ENCODE measurements at places on chromosomes 2 and 18.

DNA sequence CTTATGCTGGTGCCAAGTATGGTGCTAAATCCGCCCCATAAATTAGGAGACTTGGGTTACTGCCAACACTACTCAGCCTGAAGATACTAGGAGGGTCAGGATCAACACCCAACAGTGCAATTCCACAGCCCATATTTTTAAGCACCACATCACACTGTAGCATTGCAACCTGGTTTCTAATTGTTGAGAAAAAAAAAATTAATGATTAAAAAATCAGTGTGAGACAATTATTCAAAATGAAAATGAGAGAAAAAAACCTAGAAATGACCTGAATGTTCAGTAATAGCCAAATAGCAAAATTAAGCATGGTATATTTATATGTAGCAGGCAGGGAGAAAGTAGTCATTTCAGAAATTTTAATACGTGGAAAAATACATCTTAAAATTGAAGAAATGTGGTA, 29.2 kb upstream of the HNRNPLL start:
- no peak for DNase-seq

GRCh38 chr18:62881509-62882016, 166.2 kb downstream of the PHLPP1 start:
- no peak for DNase-seq

DNA sequence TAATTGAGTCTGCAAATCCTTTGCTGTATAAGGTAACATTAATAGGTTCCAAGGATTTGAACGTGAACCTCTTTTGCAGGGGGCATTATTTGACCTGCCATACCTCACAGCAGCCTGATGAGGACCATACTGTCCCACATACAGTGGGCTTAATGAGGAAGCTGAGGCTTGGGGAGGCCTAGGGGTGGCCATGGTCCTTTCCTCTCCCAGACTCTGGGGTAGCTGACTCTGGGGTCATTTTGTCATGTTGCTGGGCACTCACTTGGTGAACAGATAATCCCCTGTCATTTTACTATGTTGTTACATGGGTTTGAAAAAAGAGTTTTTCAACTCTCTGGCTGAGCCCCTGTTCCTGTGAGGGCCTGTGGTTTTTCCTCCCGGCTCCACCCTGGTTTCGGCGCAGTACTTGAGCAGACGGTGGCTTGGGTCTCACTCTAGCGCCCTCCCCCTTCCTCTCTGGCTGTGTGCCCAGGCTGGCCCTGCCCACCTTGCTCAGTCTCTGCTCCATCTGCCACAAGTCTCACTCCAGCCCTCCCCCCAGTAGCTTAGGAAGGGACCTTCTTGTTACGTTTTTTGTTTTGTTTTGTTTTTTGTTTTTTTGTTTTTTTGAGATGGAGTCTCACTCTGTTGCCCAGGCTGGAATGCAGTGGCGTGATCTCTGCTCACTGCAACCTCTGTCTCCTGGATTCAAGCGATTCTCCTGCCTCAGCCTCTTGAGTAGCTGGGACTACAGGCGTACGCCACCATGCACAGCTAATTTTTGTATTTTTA, 21.0 kb downstream of the INPP4A start:
- DNase-seq: peak; percentile 60

- no peak for DNase-seq
Observed at GRCh38 chr2:201964631-201965206, 68.9 kb upstream of the FZD7 start.

- DNase-seq: no peak
Observed at GRCh38 chr18:70462078-70462439, 173.2 kb downstream of the SOCS6 start.

GRCh38 chr2:211745295-211746097, 793.1 kb downstream of the ERBB4 start:
- peak; percentile 50 for DNase-seq

- no peak for DNase-seq
Observed at GRCh38 chr18:44895176-44895798, 214.6 kb downstream of the SETBP1 start.

GRCh38 chr2:214130114-214130513, 280.7 kb upstream of the VWC2L start:
- no peak for DNase-seq

GRCh38 chr2:7119132-7119835, 202.1 kb downstream of the RNF144A start:
- DNase-seq: no peak

GRCh38 chr2:97764559-97765263, 51.3 kb downstream of the ZAP70 start:
- no peak for DNase-seq

GRCh38 chr18:21053127-21053526, 58.5 kb downstream of the ROCK1 start:
- DNase-seq: no peak

- no peak for DNase-seq
Observed at GRCh38 chr2:128157644-128158043, 66.6 kb downstream of the UGGT1 start.

GRCh38 chr2:121286506-121286905, 1.5 kb upstream of the TFCP2L1 start:
- no peak for DNase-seq

- no peak for DNase-seq
Observed at GRCh38 chr2:83757329-83757728, 701.8 kb downstream of the SUCLG1 start.

DNA sequence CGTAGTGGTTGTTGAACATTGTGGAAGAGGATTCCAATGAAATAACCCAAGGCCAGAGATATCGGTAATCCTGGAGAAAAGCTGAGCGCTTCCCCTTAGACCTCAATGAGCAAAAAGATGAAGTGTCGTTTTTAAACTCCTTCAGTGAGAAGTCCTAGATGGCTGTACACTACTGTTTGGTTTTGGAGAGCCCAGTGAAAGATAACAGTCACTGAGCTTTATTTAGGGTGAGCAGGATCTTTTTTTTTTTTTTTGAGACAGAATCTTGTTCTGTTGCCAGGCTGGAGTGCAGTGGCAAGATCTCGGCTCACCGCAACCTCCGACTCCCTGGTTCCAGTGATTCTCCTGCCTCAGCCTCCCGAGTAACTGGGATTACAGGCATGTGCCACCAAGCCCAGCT, 24.2 kb downstream of the LRRC30 start:
- DNase-seq: no peak

- no peak for DNase-seq
Observed at GRCh38 chr18:43830303-43830702, 553.0 kb upstream of the SYT4 start.

DNA sequence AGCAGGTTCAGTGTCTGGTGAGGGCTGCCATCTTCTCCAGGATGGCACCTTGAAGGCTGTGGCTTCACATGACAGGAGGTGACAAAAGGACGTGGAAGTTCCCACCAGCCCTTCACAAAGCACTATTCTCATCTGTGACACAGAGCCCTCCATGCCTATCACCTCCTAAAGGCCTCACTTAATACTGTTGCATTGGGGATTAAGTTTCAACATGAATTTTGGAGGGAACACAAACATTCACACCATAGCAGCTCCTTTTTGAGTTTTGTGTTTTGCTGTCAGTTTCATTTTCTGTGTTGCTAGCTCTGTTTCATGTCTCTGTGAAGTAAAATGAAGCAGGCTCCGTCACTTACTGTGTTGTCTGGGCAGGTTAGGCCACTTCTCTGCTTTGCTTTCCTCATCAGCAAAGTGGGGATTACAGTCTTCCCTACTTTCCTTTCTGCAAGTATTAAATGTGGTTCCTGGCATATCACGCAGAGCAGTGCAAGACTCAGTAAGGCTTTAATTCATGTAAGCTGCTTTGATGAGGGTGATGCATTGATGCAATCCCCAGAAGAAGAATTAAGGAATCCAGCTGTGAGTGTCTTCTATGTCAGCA, 31.6 kb downstream of the LIMS1 start:
- DNase-seq: no peak

GRCh38 chr2:232971744-232972143, 41.3 kb downstream of the NGEF start:
- DNase-seq: no peak

- DNase-seq: no peak
Observed at GRCh38 chr18:69580107-69580506, 179.4 kb downstream of the DOK6 start.

GRCh38 chr2:238574490-238575271, 148.0 kb downstream of the ASB1 start:
- DNase-seq: no peak

- DNase-seq: no peak
Observed at GRCh38 chr2:207993151-207993763, 32.1 kb downstream of the PLEKHM3 start.

GRCh38 chr2:189092936-189093335, 86.6 kb downstream of the COL5A2 start:
- DNase-seq: no peak

DNA sequence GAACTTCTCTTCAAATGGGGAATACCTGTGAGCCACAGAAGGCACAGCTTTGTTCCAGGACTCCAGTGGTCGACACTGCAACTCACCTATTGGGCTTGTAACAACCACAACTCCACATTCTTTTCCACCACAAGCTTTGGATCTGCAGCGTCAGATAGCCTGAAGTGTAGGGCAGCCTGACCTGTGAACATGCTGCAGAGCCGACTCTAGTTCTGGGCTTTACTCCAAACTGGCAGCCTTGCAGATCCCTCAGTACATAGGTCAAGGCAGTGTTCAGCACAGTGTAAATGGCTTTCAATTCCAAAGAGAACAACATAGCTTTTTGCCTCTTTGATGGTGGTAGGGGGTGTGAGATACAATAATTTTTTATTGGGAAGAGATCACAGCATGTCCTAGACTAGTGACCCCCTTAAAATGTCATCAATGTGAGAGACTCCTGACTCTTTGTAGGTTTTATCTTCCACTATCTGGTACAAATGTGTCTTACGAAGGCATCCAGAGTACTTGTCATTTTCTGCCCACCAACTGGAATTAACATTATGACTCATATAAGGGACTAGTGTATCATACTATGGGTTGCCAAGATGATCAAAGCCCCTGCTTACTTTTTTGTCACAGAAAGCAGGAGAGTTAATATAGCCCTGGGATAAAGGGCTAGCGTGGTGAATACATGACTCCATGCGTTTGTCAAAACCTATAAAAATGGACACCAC, 149.8 kb downstream of the COPS8 start:
- DNase-seq: no peak

- DNase-seq: no peak
Observed at GRCh38 chr2:7392076-7392787, 475.0 kb downstream of the RNF144A start.

GRCh38 chr2:113675875-113676274, 48.8 kb downstream of the RABL2A start:
- no peak for DNase-seq

DNA sequence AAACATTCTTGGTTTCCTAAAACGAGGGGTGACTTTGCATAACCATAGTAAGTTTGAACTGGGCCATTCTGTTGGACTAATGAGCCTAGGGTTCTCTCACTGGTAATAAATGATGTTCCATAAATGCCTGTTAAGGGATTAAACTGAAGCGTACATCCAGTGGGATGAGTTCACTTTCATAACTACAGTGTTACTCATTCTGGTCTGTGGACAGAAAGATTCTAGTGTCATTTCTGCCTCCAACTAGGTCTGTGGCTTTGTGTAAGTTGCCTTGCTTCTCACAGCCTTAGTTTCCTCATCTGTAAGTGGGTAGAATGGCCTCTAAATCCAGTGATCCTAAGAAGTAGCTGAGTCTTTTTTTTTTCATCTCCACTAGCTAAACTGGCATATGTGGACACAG, 1860.6 kb upstream of the PIK3C3 start:
- no peak for DNase-seq

GRCh38 chr2:103615611-103616105, 853.8 kb downstream of the TMEM182 start:
- DNase-seq: no peak

- no peak for DNase-seq
Observed at GRCh38 chr18:3579701-3580100, 129.7 kb downstream of the TGIF1 start.

GRCh38 chr2:15684161-15685039, 92.7 kb downstream of the DDX1 start:
- no peak for DNase-seq

GRCh38 chr2:196153480-196153879, 17.9 kb downstream of the STK17B start:
- no peak for DNase-seq

GRCh38 chr18:48819276-48819675, 131.5 kb downstream of the SMAD7 start:
- peak; percentile 44 for DNase-seq

- DNase-seq: no peak
Observed at GRCh38 chr2:164920430-164920829, 34.9 kb downstream of the SLC38A11 start.

- DNase-seq: peak; percentile 80
Observed at GRCh38 chr2:237441605-237442274, 27.8 kb upstream of the COL6A3 start.

GRCh38 chr2:149487189-149487588, 100.4 kb downstream of the MMADHC start:
- DNase-seq: no peak

DNA sequence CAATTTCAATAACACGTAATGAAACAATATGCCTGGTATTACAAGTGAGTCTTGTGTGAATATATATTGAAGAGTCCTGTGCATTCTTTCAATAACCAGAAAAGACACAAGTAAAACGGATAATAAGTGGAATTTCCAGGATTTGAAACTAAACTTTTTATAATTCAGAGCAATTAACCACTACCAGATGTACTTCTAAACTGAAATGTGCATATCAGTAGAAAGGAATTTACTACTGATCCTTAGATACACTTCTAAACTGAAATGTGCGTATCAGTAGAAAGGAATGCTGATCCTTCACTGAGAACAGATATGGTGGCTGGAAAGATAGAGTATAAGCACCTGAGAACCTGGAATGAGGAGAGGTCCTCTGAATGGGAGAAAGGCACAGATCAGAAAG, 470.9 kb upstream of the SPHKAP start:
- no peak for DNase-seq

DNA sequence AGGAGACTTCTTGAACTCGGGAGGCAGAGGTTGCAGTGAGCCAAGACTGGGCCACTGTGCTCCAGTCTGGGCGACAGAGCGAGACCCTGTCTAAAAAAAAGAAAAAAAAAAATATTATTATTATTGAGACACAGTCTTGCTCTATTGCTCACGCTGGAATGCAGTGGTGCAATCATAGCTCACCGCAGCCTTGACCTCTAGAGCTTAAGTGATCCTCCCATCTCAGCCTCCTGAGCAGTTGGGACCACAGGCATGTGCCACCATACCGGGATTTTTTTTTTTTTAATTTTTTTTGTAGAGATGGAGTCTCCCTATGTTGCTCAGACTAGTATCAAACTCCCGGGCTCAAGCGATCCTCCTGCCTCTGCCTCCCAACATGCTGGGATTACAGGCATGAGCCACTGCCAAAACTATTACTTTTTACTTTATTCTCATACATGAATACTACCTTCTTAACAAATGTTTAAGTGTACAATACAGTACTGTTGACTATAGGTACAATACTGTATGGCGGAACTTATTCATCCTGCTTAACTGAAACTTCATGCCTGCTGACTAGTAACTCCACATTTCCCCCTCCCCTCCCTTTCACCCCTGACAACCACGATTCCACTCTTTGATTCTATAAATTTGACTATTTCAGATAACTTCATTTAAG, 15.5 kb downstream of the FBXO11 start:
- DNase-seq: no peak

GRCh38 chr2:169540146-169540545, 30.6 kb downstream of the KLHL41 start:
- DNase-seq: no peak

All from kidney (tissue), 22 donors.